Esophagus muscularis mucosa (tissue), 4 donors: ENCODE measurements at places on chromosomes 2 and 18.

- no peak for DNase-seq
Measured at GRCh38 chr2:38154395-38154794, 78.4 kb upstream of the CYP1B1 start.

- DNase-seq, result no peak
Measured at GRCh38 chr2:142878031-142878678, 691 bp downstream of the KYNU start.

DNA sequence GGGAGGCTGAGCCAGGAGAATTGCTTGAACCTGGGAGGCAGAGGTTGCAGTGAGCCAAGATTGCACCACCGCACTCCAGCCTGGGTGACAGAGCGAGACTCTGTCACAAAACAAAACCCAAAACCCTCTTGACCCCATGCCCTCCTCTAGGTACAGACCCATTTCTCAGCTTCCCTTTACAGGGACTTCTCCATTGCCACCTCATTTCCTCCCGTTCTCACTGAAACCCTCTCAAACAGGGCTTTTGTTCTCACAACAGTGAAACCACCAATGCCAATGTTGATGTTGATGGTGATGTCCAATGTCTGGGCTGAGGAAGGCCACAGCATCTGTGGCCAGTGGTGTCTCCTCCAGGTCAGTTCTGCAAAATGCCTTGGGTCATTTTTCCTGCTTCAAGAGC lies 69.0 kb upstream of the ZCCHC2 start:
- no peak for DNase-seq

DNA sequence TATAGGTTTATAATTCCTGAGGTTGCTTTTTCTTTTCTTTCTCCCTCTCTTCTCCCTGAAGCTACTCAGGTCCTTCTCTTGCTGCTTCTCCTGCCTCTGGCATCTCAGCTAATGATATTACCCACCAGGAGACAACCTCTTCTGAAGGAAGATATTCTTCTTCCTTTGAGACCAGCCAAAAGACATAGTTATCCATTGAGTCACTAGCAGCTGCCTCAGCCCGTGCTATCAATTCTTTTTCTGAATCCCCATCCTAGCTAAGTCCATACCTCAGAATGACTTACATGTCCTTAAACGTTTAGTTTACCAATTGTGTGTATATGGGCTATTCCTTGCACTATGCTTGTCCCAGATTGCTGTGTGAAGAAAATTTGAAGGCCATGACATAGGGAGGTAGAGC lies 25.0 kb upstream of the RNF103 start:
- no peak for DNase-seq

- no peak for DNase-seq
Measured at GRCh38 chr2:238277695-238278094, 10.7 kb downstream of the PER2 start.

DNA sequence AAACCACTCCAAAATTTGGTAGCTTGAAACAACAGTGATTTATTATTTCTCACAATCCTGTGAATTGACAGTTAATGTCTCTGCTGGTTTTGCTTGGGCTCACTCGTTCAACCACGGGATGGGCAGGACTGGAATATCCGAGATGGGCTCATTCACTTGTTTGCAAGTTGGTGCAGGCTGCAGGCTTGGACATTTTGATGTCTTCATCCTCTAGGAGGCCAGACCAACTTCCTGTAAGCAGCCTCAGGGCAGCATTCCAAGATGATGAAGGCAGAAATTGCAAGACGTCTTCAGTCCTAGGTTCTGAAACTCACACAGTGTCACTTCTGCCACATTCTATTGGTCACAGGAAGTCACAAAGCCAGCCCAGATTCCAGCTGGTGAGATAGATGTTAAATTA lies 47.1 kb downstream of the GPR39 start:
- no peak for DNase-seq
